ENCODE measurements at places on chromosomes 1 and 21. TPM values are rescaled to one million over a fixed set of nuclear protein-coding genes. Genes with fewer than 3 reads are reported as not detected.
A peak's percentile ranks its signal among the peaks of the same experiment; 100 is the strongest.

DNA sequence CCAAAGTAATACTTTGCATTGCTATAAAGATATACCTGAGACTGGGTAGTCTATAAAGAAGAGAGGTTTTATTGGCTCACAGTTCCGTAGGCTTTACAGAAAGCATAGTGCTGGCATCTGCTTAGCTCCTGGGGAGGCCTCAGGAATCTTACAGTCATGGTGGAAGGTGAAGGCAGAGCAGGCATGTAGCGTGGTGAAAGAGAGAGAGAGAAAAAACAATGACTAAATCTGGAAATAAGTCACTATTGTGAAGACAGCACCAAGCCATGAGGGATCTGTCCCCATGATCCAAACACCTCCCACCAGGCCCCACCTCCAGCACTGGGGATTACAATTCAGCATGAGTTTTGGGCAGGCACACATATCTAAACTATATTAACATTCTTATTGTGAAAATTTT is 30.4 kb downstream of the SLC30A7 start:
- H3K36me3 ChIP-seq = peaks cover 50% of the 10 kb centered on the region
- H3K4me1 ChIP-seq = peaks cover 11% of the 10 kb centered on the region
- DNase-seq = no peak
- H3K27me3 ChIP-seq = no peaks in the 10 kb centered on the region

DNA sequence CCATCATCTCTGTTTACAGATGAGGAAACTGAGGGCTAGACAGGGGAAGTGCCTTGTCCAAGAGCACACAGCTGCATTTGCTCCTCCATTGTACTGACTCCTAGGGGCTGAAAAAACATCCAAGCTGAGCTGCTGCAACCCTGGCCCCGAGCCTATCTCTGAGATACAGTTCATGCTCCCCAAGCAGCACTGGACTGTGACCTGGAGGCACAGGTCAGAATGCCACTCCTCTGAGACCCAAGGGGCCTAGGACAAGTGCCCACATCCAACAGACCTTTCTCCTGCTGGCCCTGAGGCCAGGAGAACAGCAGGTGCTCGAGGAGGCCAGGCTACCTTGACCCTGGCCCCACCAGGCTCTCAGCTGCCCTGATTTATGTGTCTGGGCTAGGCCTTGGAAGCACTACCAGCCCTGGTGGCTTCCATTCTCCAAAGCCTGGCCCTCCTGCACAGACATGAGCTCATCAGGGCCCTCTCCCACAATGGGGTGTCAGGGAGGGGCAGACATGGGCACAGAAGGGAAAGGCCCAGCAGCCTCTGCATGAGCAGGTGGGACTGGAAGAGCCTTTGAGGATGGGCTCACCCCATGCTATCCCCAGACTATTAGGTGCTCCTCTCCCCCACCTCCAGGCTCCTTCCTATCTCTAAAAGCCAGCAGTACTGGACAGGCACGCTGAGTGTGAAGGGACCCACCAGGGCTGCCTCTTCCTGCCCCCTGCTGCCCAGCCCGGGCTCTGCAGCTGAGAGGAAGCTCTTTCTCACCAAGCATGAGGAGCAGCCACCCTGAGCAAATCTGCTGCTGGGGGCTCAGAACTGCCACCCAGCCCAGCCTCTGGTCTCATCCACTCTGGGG is 18.8 kb downstream of the ADGRB2 start:
- peak; percentile 80 for DNase-seq
- no peaks in the 10 kb centered on the region for H3K36me3 ChIP-seq
- no peaks in the 10 kb centered on the region for H3K27me3 ChIP-seq
- H3K27ac ChIP-seq = no peak overlapping the region
- H3K4me3 ChIP-seq = no peak overlapping the region

DNA sequence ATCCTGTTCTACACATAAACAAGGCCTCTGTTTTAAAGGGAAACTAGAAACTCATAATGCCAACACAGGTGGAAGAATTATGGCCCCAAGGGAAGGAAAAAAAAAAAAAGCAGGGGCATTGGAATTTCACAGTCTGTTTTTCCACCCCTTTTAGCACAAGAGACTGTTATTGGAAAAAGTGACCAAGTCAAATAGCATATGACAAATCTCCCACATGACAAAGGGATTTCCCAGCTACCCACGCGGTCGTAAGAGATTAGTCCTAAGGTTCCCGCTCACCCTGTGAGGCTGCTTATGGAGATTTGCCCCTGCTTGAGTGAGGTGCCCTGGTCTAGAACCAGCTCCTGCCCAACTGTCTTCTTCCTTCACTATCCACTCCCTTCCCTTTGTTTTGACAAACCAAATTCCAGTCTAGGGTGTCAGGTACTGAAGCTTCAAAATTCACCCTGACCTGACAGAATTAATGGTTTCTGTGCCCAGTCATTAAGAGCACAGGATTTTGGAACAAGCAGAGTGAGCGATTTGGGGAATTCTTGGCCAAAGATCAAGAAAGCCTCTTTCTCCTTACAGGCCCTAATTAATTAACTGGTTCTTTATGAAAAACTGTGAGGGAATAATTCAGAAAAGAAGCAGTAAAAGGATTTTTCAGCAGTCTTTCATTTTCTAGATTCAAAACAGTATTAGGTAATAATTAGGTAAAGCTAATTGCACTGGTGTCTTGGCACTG is 107.3 kb downstream of the NMNAT2 start:
- no peak overlapping the region for H3K4me3 ChIP-seq
- no peaks in the 10 kb centered on the region for H3K4me1 ChIP-seq
- H3K27me3 ChIP-seq = no peaks in the 10 kb centered on the region
- no peaks in the 10 kb centered on the region for H3K36me3 ChIP-seq
- peak; percentile 32 for DNase-seq
- H3K27ac ChIP-seq = no peak overlapping the region

DNA sequence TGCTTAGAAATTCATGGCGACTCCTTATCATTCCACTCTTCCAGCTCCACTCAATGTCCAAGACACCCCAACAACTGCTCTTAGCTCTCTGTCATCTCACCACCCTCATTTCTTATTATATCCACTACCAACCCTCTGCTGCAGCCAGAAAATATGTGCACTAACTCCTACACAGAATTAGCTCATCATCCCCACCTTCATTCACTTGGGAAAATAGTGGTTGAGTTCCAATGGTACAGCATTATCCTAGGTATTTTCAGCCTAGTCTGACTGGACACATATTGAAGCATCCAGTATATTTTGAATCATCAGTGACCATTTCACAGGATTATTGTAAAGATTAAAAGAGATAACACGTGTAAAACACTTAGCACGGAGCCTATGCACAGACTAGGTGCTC is 16.7 kb upstream of the VSIG8 start:
- no peaks in the 10 kb centered on the region for H3K36me3 ChIP-seq
- peaks cover 36% of the 10 kb centered on the region for H3K4me1 ChIP-seq
- H3K27ac ChIP-seq = peak overlapping the region; percentile 48
- no peaks in the 10 kb centered on the region for H3K27me3 ChIP-seq

GRCh38 chr1:234950598-234950997 is 178.0 kb downstream of the TOMM20 start:
- no peak overlapping the region for H3K27ac ChIP-seq
- H3K36me3 ChIP-seq = no peaks in the 10 kb centered on the region
- no peak for DNase-seq
- H3K27me3 ChIP-seq = no peaks in the 10 kb centered on the region

- peak; percentile 34 for DNase-seq
- H3K36me3 ChIP-seq = no peaks in the 10 kb centered on the region
- H3K4me1 ChIP-seq = peaks cover 78% of the 10 kb centered on the region
- H3K27ac ChIP-seq = peak overlapping the region; percentile 9
- no peaks in the 10 kb centered on the region for H3K27me3 ChIP-seq
These were observed 33.3 kb downstream of the ZNF281 start for GRCh38 chr1:200376528-200376927.

GRCh38 chr1:41739061-41739955 is 179.4 kb downstream of the HIVEP3 start:
- H3K27me3 ChIP-seq = no peaks in the 10 kb centered on the region
- DNase-seq = no peak
- no peaks in the 10 kb centered on the region for H3K36me3 ChIP-seq
- H3K4me3 ChIP-seq = no peak overlapping the region
- no peak overlapping the region for H3K27ac ChIP-seq

DNA sequence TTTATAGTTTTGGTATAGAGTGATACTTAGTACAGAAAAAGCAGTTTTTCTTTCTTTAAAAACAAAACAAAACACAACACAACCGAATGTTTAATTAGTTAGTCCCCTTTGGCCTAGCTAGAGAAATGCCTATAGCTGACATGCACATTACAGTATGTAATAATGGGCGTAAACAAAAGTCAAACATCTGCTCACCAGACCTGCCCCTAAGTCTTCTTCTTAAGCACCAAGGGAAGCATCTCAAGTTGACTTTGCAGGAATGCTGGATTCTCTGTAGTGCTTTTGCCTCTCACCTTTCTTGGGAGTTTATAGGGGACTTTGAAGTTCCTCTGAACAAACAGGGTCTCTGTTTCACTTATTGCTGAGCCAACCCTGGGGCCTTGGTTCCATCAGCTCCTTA is 143.7 kb downstream of the TM2D1 start:
- peaks cover 3% of the 10 kb centered on the region for H3K4me1 ChIP-seq
- no peaks in the 10 kb centered on the region for H3K36me3 ChIP-seq
- DNase-seq = no peak
- no peaks in the 10 kb centered on the region for H3K27me3 ChIP-seq

- peak; percentile 90 for DNase-seq
- H3K27ac ChIP-seq = peak overlapping the region; percentile 87
- H3K27me3 ChIP-seq = no peaks in the 10 kb centered on the region
- no peak overlapping the region for H3K4me3 ChIP-seq
- H3K4me1 ChIP-seq = peaks cover 43% of the 10 kb centered on the region
These were observed 36.2 kb upstream of the IPO9 start for GRCh38 chr1:201792534-201793305.

- H3K27me3 ChIP-seq = no peaks in the 10 kb centered on the region
- no peak overlapping the region for H3K27ac ChIP-seq
- DNase-seq = peak; percentile 56
- peaks cover 7% of the 10 kb centered on the region for H3K4me1 ChIP-seq
- no peak overlapping the region for H3K4me3 ChIP-seq
- H3K36me3 ChIP-seq = no peaks in the 10 kb centered on the region
These were observed 36.3 kb downstream of the GABPB2 start for GRCh38 chr1:151106894-151107293.

GRCh38 chr1:231691618-231692259 is 65.1 kb downstream of the DISC1 start:
- DNase-seq = no peak
- no peaks in the 10 kb centered on the region for H3K4me1 ChIP-seq
- no peak overlapping the region for H3K4me3 ChIP-seq
- no peaks in the 10 kb centered on the region for H3K27me3 ChIP-seq

GRCh38 chr1:165849353-165850133 is 22.1 kb downstream of the UCK2 start:
- H3K4me1 ChIP-seq = peaks cover 34% of the 10 kb centered on the region
- no peaks in the 10 kb centered on the region for H3K27me3 ChIP-seq
- no peak overlapping the region for H3K4me3 ChIP-seq
- no peaks in the 10 kb centered on the region for H3K36me3 ChIP-seq
- no peak overlapping the region for H3K27ac ChIP-seq
- no peak for DNase-seq

GRCh38 chr1:228058949-228059633 is 23.4 kb upstream of the ARF1 start:
- H3K4me1 ChIP-seq = no peaks in the 10 kb centered on the region
- H3K27me3 ChIP-seq = peaks cover 60% of the 10 kb centered on the region
- no peaks in the 10 kb centered on the region for H3K36me3 ChIP-seq
- no peak overlapping the region for H3K27ac ChIP-seq

DNA sequence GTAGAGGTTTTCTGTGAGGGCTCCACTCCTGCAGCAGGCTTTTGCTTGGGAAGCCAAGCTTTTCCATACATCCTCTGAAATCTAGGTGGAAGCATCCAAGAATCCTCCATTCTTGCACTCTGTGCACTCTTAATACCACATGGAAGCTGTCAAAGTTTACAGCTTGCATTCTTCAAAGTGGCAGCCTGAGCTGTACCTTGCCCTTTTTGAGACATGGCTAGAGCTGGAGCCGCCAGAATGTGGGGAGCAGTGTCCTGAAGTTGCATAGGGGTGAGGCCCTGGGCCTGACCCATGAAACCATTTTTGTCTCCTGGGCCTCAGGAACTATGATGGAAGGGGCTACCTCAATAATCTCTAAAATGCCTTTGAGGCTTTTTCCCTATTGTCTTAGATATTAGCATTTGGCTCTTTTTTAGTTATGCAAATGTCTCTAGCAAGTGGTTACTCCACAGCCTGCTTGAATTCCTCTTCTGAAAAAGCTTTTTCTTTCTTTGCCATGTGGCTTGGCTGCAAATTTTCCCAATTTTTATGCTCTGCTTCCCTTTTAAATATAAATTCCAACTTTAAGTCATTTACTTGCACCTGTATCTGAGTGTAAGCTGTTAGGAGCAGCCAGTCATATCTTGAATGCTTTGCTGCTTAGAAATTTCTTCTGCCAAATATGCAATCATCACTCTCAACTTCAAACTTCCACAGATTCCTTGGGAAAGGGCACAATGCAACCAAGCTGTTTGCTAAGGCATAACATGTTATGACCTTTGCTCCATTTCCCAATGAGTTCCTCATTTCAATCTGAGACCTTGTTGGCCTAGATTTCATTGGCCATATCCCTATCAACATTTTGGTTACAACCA is 92.1 kb upstream of the ARTN start:
- peaks cover 4% of the 10 kb centered on the region for H3K36me3 ChIP-seq
- no peaks in the 10 kb centered on the region for H3K27me3 ChIP-seq
- no peak overlapping the region for H3K4me3 ChIP-seq
- no peak overlapping the region for H3K27ac ChIP-seq
- H3K4me1 ChIP-seq = no peaks in the 10 kb centered on the region

- H3K27me3 ChIP-seq = no peaks in the 10 kb centered on the region
- no peak overlapping the region for H3K27ac ChIP-seq
- DNase-seq = no peak
- H3K4me1 ChIP-seq = no peaks in the 10 kb centered on the region
- H3K36me3 ChIP-seq = peaks cover 43% of the 10 kb centered on the region
- H3K4me3 ChIP-seq = no peak overlapping the region
These were observed 12.0 kb downstream of the SETD4 start for GRCh38 chr21:36048357-36048756.

- no peak overlapping the region for H3K4me3 ChIP-seq
- H3K27ac ChIP-seq = no peak overlapping the region
- 0 out of 2 replicates have a peak, but pooled peaks cover 3% of the 10 kb centered on the region for H3K36me3 ChIP-seq
- DNase-seq = no peak
- no peaks in the 10 kb centered on the region for H3K27me3 ChIP-seq
These were observed 7.9 kb downstream of the ADAMTSL4 start for GRCh38 chr1:150557065-150557600.

- H3K27ac ChIP-seq = no peak overlapping the region
- no peaks in the 10 kb centered on the region for H3K36me3 ChIP-seq
These were observed 59.5 kb upstream of the WLS start for GRCh38 chr1:68291688-68292384.

GRCh38 chr1:157201767-157202166 is 63.6 kb upstream of the ETV3 start:
- H3K4me3 ChIP-seq = no peak overlapping the region
- H3K36me3 ChIP-seq = no peaks in the 10 kb centered on the region

DNA sequence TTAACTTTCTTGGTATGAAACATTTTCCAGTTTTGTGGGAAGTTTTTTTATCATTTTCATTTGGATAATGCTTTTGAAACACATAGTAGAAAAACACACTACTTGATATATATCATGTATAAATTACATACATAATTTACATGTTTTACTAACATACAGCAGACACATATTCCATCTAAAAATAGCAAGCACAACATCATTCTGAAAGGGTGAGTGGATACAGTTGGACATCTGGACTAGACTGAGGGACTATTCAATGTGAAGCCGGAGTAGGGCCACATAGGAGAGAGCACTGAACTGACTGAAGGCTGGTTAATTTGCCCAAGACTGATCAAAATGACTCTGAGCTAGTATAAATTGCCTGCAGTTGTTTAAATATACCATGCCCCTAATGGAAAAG is 11.7 kb downstream of the CDKN2C start:
- no peak overlapping the region for H3K27ac ChIP-seq
- H3K36me3 ChIP-seq = no peaks in the 10 kb centered on the region
- peaks cover 24% of the 10 kb centered on the region for H3K4me1 ChIP-seq

OBSCN gene
- 5.2 TPM for total RNA-seq

TRIM58 gene
- not detected for total RNA-seq

THRAP3 gene
- total RNA-seq = 57.3 TPM

Data from GM23248 (cell line).